Activated CD4-positive, alpha-beta T cell treated with anti-CD3 and anti-CD28 coated beads for 4 hours (primary cell): ENCODE measurements at places on chromosomes 3 and 15.

DNA sequence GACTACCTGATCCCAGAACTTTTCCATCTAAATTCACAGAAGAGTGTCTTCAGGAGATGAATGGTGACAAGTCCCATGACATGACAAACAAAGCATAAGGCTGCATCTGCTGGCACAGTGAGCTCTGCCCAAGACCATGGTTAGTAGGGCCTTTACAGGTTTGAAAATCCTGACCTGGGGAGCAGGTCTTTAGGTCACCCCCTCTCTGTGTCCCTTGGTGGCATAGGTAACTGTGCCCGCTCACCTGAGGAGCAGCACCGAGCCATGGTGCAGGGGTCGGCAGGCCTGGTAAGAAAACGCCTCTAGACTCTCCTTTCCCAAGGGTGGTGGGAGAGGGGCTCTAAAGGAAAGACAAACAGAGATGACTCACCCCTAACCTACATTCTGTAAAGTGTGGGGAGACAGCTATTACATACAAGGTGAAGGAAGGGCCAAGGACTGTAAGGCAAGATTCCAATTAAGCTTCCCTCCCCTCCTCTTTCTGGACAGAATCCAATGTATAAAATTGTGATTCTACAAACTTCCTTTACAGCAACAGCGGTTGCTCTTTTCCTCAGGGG is 74.0 kb downstream of the SATB1 start:
- DNase-seq: no peak

DNA sequence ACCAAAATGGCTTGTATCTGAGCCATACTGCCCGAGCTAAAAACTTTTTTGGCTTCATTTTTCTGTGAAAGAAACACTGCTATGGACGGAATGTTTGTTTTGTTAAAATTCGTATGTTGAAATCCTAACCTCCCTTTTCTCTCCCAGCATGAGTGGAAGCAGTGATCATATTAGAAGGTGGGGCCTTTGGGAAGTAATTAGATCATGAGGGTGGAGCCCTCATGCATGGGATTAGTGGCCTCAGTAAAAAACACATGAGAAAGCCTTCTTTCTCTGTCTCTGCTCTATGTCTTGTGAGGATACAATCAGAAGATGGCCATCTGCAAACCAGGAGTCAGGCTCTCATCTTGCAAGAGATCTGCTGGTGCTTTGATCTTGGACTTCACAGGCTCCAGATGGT is 7.4 kb upstream of the FNDC3B start:
- no peak for DNase-seq

DNA sequence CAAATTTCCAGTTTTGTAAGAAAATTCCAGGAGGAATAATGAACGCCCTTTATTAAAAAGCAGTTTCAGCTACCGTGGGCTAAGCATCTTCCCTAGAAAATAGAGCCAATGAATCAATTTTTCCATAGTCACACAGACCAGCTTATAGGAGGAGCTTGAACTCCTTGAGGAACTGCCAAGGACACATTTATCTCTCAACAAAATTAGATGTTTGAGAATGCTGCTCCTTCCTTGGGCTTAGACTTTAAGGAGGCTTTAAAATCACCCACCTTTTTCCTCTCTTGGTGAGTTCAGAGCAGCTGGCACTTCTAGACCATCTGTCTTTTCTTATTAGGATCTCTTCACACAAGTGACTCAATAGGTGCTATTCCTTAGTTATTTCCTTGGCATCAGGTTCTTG is 588.0 kb downstream of the SQOR start:
- DNase-seq: no peak

- no peak for DNase-seq
Observed at GRCh38 chr3:27353221-27353620, 16.0 kb downstream of the NEK10 start.

GRCh38 chr15:70314688-70315087 is 217.0 kb upstream of the TLE3 start:
- no peak for DNase-seq

DNA sequence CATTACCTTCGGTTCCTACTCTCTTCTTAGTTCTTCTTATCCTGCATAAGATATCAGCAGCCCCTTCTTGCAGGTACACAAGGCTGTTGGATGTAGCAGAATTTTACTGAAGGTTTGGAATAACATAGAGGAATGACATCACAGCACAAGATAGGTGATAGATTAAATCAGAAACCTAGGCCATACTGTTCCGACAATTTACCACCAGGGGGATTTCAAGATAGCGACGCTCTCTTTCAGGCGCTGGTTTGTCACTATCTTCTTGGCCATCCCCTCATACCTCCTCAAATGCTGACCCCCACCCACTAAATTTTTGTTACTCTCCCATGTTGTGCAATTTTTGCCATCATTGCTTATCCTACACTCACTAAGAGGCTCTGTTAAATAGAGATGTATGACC is 3.5 kb downstream of the SIDT1 start:
- DNase-seq: no peak

DNA sequence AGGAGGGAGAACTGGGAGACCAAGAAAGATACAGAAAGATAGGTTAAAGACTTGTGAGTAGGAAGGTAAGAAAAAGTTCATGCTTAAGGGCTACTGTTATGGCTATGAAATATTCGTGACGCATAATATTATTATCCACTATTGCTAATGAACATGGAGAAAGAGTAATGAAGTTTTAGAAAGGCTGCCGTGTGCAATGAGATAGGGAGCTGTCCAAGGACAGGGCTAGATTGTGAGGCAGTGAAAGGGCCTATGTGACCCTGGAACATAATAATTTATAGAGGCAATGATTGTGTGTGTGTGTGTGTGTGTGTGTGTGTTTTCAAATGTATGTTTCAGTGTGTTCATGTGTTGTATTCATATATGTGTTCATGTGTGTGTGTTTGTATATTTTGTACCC is 27.7 kb downstream of the MBNL1 start:
- DNase-seq: no peak

GRCh38 chr3:169558371-169558770 is 105.1 kb downstream of the MECOM start:
- no peak for DNase-seq

DNA sequence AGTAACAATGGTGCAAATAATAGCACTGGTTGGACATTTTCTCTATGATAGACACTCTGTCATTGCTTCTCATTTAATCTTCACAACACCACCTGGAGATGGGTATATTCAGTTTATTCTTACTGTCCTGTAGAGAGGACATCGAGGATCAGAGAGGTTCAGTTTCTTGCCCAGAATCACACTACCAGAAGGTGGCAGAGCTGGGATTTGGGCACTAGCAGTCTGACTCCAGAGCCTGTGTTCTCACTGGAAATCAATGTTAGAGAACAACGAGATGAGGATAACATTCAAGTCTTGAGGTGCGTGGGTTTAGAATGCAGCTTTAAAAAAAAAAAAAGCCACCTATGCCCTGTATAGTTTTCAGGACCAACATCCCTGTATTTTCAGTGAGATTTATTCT is 127.8 kb downstream of the SYNPR start:
- DNase-seq: no peak

DNA sequence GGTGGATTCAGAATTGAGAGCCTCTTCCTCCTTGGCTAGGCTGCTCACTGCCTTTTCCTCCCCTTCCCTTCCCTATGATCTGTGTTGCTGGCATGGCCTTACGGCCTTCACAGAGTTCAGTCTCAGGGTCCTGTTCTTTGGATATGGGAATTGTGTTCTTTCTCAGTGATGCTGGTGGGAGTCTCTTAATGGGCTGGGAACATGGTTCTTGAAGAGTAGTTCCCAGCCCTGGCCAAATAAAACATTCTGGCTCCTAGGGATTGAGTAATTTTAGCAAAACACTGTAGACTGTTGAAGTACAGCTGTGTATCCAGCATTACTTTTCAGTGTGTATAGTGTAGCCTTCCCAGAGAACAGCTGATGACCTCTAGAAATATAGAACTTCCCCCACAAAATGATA is 22.6 kb upstream of the FILIP1L start:
- DNase-seq: no peak

- DNase-seq: no peak
Observed at GRCh38 chr3:115254492-115255196, 107.6 kb upstream of the ZBTB20 start.

- DNase-seq: no peak
Observed at GRCh38 chr3:126258670-126259069, 78.3 kb upstream of the ALDH1L1 start.
